ENCODE measurements at places on chromosomes 12 and 14.

- DNase-seq: no peak
Observed at GRCh38 chr14:91613459-91614112, 103.5 kb upstream of the PPP4R3A start.

DNA sequence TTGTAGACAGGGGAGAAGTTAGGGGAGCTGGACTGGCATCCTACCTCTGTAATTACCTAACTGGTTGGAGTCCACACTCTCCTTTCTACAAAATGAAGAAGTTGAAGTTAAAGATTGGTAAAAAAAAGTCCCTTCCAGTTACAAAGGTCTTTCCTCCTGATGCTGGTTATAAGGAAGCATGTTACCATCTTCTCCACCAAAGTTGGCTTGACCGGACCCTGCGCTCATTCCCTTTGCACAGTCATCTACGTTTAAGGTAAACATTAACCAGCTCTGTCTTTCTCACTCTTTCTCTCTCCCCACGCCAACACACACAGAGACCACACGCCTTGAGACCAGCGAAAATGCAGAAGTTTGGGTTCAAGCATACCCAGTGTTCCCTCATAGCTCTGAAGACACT lies 11.9 kb downstream of the FBLN5 start:
- DNase-seq: no peak

DNA sequence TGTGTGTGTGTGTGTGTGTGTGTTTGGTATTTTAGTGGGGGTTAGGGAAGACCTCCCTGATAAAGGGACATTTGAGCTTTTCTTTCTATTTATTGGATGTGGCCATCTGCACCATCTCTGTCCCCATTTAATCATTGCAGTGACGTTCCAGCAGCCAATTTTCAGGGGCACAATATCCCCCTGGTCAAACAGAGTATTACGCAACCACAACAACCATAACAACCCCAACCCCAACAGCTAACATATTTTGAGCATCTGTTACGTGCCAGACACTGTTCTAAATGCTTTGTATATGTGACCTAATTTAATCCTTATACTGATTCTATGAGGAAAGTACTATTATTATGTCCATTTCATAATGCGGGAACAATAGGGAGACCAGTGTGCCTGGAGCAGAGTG lies 87.4 kb downstream of the TTC8 start:
- DNase-seq: no peak

DNA sequence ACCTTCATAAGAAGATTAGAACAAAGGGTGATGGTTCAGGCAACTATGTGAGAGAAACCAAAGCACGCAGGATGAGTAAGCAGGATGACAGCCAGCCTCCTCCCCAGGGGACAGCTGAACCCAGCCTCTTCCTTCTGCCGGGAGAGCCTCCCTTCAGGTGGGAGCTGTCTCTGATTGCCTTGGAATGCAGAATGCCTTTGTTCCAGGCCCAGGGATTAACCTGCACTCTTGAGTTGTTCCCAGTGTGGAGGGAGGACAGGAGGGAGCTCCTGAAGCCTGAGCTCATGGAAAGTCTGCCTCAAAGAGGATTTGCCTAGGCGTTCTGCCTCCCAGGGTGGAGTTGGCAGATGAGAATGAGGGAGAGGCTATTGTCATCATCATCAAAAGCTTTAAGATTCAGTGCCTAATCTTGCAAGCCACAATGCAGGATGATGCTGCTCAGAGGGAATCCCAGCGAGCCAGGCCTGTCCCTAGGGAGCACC lies 3.6 kb upstream of the KRT6A start:
- no peak for DNase-seq

- no peak for DNase-seq
Observed at GRCh38 chr12:98737322-98737712, 92.2 kb downstream of the APAF1 start.

DNA sequence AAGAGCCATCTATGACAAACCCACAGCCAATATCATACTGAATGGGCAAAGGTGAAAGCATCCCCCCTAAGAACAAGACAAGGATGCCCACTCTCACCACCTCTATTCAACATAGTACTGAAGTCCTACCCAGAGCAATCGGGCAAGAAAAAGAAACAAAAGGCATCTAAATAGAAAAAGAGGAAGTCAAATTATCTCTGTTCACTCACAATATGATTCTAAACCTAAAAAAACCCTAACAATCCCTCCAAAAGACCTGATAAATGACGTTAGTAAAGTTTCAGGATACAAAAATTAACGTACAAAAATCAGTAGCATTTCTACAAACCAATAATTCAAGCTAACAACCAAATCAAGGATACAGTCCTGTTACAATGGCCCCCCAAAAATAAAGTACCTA lies 26.9 kb downstream of the MDM1 start:
- no peak for DNase-seq

GRCh38 chr12:131046813-131047788 lies 93.4 kb downstream of the ADGRD1 start:
- no peak for DNase-seq

DNA sequence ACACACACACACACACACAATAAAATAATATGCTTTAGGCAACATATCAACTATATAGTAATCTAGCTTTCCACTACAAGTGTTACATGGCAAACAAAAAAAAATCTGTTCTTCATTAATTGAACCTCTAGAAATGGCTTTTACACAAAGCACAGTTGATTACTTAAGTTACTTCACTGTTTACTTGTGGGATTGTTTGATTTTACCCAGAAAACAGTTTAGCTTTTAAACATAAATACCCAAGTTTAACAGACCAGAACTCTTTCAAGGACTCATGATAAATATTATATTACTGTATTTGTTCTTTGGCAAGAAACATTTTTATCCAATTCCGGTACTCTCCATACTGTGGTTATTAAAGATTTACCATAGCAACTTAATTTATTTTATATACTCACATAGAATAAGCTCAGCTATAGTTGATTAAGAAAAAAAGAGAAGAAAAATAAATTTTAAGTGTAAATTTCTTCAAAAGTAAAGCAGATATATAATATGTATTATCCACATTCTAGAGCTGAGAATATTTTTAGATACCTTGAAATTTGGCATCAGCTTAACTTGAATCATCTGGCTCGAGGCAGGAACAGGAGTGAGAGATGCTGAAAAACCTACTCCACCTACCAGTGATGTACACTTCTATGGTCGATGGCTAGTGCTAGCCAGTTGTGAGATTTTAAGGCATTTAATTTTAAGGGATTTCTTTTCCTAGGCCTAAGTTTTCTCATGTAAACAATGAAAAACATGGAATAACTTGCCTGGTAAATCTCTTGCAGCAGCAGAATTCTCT lies 126.0 kb downstream of the BTG1 start:
- no peak for DNase-seq

- DNase-seq: no peak
Observed at GRCh38 chr12:25757037-25757665, 201.3 kb upstream of the RASSF8 start.

- no peak for DNase-seq
Observed at GRCh38 chr12:124849382-124849781, 14.3 kb downstream of the SCARB1 start.

DNA sequence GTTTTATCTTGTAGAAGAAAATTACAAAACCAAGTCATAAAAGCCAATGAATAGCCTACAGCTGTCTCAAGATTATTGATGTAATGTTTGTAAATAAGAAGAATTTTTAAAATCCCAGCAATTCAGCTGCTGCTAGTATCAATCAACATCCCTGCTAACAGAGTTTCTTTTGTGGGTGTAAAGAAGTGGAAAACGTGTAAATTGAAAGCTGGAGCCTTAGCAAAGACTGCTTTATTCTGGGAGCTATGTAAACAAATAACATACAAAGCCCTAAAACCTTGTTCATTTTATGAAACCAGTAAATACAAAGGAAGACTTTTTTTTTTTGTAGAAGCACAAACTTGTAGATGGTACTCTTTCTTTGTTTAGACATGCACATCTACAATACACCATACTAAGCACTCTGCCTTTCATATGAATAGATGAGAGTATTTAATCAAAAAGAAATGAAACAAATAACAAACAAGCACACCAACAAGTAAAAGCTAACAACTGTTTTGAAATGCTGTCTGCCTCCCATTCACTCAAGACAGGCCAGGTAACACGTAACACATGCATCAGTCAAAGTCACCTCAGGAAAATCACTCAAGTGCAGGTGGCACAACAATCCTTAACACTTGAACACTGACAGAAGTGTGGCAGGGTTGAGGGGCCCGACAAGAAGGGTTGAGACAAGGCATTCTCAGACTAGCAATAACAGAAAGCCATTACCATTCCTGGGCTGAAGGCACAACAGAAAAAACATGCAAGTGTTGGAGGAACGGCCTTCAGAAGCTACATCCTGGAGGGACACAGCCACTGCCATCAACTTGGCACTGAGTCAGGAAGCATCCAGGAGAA lies 1364.0 kb upstream of the SEL1L start:
- DNase-seq: no peak

- DNase-seq: no peak
Observed at GRCh38 chr12:86373813-86374212, 117.6 kb upstream of the MGAT4C start.

DNA sequence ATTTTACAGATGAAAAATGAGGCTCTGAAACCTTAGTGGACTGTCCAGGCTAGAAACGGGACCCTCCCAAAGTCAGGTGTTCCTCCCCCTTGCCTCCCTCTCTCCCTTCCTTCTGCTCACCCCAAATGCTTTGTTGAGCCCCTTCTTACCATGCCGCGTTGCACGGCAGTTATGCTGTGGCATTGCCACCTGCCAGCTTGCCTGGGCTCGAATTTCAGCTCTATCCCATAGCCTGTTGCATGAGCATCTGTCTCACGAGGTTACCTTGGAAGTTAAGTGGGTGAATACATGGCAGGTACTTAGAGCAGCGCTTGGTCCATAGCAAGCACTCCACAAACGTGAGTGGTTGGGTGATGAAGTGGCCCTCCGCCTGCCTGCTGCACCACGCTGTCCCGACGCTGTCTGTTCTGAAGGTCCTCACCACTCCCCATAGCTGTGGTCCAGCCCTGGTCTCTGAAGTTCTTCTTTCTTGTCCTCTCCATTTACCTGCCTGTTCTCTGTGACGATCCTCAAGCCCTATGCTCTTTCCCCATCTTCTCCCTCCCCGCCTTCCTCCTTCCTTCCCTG lies 269.9 kb downstream of the CACNA1C start:
- DNase-seq: no peak

Measured in HS-27A (cell line).